ENCODE measurements at places on chromosomes 13 and 19.
A peak's percentile ranks its signal among the peaks of the same experiment; 100 is the strongest.

DNA sequence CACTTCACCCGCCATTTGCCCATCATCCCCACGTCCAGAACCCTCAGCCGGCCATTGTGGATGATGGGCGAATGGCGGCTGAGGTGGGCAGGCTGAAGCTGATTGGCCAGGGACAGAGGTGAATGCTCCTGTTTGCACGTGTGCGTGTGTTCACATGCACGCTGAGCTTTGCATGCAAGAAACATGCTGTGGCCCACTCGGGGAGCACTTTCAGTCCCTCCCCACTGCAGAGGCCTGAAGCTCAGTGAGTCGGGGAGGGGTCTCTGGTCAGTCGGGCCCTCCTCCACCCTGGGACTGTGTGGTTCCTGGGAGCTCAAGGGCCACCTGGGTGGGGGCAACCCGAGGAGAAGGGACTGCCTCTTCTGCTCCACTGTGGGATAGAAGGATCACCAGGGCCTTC lies 24.9 kb downstream of the CEBPA start:
- DNase-seq, result no peak

DNA sequence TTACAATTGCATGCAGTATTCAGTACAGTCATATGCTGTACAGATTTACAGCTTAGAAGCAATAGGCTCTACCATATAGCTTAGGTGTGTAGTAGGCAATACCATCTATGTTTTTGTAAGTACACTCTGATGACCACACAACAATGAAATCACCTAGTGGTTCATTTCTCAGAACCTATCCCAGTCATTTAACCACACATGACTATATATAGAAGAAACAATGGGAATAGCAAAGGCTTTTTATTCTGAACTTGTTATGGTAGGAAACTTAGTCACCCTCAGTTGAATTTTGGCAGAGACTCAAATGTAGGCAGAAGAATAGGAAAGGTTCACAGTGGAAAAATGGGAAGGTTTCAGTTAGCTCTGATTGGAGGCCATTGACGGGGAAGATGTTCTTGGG lies 1075.1 kb upstream of the MIR17HG start:
- DNase-seq, result no peak

DNA sequence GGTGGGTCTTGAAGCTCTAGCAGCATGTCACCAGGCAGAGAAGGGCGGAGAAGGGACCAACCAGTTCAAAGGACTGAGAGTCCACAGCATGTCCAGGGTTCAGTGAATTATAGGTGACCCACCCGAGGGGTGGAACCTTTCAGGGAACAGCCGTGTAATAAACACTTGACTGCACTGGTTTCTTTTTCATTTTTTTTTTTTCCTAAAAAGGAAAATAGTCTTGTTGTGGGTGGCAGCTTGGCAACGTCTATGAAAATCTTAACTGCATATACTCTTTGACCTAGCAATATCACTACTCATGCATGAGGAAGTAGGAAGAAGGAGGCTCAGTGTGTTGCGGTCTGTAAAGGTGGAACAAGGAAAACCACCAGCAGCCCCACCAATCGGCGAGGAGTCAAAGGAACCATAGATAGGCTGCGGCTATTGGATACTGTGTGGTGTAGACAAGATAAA lies 13.0 kb upstream of the MYH14 start:
- DNase-seq, result no peak

GRCh38 chr19:14536926-14537692 lies 7.7 kb downstream of the TECR start:
- no peak for DNase-seq

GRCh38 chr19:47661611-47662010 lies 51.6 kb upstream of the EHD2 start:
- DNase-seq, result no peak

DNA sequence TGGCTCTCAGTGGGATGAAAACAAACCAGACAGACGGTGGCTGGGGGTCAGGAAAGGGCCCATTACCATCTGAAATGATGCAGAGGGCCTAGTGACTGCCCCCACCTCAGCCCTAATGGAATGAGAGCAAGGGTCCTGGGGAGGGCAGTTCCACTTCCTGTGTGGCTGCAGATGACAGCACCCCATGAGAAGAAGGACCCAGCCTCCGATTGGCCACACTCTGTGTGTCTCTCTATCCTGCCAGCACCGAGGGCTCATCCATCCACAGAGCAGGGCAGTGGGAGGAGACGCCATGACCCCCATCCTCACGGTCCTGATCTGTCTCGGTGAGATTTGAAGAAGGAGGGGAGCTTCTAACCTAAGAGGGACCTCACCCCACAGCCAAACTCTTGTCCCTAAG lies 498 bp downstream of the LILRB1 start:
- no peak for DNase-seq

- no peak for DNase-seq
These were observed 19.8 kb upstream of the SPART start for GRCh38 chr13:36366031-36366430.

DNA sequence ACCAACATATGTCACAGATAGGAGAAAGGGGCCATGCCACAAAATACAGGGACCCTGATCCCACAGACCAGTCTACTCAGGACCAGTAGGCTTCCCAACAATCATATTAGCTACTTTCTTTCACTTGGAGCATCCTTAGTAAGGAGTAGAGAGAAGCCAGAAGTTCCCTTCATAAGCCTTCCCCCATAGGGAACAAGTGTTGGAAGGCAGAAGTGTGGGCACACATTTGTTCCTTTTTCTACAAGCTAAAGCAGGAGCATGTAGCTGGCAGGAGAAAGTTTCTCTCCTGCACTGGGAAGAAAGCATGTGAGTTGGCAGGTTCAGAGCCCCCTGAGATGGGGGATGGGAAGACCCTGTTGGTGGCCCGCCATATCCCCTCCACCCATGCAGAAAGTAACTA lies 165.4 kb downstream of the KCTD12 start:
- DNase-seq, result no peak

GRCh38 chr19:35882114-35882832 lies 13.9 kb downstream of the APLP1 start:
- no peak for DNase-seq

DNA sequence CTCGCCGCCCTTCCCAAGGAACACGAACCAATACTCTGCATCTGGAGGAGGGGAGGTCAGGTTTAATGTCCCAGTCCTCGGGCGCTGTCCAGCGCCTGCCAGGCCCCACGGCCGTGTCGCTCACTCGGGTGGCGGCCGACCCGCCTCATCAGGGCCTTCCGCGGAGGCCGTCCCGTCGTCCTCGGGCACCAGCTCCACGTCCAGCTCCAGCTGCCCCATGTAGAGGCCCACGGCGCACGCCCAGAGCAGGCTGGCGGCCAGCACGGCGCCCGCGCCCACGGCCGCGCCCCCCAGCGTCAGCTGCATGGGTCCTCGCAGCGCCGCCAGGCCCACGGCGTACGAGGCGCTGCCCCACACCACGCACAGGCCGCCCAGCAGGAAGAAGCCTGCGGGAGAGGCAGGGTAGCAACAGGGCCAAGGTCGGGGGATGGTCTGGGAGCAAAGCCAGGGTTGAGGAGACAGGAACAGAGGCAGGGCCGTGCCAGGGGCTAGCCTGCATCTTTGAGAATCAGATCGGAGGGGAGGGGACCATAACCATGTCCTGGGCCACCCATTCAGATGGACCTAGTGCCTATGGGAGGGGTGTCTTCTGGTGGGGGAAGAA lies 2.5 kb downstream of the TMEM160 start:
- DNase-seq, result no peak

GRCh38 chr19:40718774-40719391 lies 2.0 kb downstream of the ITPKC start:
- DNase-seq, result peak; percentile 22

DNA sequence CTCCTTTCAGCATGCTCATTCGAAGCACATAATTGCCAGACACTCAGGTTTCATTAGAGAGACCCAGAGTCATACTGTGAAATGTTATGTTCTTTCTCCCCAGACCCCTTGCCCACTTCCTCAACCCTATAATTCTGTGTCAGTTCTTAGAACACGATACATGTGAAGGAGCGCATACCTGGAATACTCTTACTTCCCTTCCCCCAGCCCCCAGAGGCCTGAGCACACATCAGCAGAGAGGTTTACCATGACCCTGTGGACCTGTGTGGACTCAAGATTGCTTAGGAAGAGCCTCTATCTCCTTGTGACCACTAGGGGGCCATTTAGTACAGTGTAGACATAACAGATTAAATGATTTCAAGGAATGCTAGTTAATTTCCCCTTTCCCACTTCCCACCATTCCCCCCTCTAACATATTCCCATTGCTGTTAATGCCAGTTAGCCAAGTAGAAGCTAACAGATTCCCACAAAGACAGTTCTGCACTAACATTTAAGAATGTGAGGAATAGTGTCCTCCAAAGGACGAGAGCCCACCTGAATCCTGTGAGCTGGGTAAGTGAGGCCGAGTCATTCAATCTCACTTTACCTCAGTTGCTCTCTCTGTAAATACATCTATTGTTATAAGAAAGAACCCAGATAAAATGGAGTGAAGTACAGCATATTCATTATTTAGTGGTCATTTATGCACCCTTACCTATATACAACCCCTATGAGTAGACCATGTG lies 154.2 kb upstream of the MAB21L1 start:
- no peak for DNase-seq

DNA sequence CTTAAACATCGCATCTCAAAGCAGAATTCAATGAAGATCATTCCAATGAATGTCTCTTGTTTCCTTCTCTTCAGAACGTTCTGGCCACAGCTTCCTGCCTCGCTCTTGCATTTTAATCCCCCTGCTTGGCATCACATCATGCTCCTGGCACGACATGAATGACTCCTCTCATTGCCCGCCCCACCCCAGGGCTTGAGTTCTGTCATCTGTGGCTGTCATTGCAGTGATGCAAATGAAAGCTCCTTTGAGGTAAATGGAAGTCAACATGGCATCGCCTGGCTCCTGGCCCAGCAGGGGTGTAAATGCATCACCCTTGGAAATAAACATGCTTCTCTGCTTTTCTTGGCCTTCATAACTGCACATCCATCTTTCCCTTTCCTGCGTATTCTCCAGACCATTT lies 48.6 kb downstream of the SCEL start:
- DNase-seq, result no peak

DNA sequence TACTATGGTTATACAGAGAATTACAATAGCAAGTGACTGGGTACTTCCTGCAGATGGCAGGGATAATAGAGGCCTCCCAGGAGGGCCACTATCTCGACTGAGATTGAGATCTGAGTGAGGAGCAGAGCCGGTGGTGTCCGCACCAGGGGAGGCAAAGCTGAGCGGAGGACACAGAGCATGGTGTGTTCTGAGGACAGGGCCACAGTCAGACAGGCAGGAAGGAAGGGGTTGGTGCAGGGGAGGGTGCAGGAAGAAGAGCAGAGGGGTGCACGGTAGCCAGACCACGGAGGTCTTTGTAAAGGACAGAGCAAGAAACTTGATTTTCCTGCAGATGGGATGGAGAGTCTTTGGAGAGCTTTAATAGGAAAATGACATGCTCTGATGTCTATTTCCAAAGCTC lies 152.4 kb downstream of the SHISA2 start:
- no peak for DNase-seq

- DNase-seq, result no peak
These were observed 127.0 kb upstream of the IPO5 start for GRCh38 chr13:97826421-97827012.

DNA sequence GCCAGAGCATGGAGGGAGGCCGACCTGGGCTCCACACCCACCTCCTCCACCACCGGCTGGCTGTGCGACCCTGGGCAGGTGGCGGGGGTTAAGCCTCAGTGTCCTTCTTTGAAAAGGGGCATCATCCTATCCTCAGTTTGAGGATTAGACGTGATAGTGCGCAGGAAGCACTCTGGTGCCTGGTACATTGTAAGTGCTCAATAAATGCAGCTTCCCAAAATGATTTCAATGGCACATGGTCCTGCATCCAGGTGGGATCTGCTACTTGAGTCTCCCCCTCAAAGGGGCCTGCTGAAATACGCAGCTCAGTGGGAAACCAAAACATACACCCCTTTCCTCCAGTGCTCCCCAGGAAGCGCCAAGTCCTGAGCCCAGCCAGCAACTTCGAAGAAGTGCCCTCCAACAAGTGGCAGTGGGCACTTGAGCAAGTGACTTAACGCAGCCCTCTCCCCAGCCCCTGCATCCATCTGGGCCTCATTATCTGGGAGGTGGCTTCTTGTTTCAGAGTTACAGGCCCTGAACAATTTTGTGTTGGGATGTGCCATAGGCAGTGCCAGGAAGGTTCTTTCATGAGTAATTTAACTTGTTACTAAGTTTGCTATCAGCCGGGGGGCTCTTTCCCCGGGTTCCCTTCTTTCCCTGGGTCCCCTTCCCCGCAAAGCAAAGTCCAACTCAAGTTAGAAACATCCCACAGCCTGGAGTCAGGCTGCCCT lies 17.9 kb downstream of the ACTN4 start:
- no peak for DNase-seq

DNA sequence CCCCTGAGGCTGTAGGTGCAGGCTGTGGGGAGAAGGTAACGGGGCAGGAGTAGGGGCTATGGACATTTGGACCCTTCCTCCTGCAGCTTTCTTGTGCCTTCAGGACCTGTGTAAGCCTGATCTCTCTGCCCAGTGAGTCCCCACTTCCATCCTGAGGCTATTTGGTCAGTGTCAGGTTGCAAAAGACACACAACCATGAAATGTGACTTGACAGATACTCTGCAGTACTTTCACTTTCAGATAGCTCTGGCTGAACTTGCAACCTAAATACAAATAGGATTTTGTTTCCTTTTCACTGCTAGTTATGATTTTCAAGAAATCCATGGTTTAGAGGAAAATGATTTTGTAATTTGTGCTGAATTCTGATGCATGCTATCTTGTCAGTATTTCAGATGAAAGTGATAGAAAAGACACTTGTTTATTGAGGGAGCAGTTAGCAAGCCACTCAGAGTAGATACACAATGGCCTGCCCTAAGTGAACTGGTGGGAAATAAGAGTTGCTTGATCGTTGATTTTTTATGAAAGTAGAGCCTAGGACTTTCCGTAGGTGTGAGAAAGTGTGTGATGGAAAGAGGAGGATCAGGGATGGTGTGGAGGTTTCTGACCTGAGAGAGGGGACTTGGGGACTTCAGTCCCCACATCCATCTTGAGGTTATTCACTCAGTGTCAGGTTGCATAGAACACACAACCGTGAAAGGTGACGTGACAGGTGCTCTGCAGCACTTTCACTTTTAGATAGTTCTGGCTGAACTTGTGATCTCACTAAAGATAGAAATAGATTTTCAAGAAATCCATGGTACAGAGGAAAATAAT lies 18.1 kb upstream of the EID2 start:
- no peak for DNase-seq

GRCh38 chr13:41851351-41851750 lies 109.6 kb downstream of the VWA8 start:
- DNase-seq, result no peak

DNA sequence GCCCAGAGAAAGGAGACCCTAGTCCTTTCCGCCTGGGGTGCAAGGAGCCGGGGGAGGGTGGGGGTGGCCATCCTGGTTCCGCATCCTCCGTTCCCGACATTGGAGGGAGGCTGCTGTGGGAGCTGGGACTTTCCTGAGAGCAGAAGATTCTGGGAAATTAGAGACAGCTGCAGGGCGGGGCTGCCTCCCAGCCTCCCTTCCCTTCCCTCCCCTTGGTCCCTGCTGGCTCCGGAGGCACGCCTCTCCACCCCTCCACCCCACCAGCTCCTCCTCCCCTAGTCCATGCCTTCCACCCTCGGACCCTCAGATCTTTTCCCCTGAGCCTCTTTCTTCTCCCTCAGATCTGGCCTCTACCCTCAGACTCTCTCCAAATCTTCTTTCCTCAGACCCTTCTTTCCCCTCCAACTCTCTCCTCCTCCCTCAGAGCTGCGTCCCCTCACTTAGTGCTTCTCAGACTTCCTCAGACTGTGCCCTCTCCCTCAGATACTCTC lies 3.1 kb upstream of the BCL3 start:
- DNase-seq, result no peak

GRCh38 chr19:31717269-31717923 lies 368.2 kb upstream of the TSHZ3 start:
- DNase-seq, result no peak

GRCh38 chr19:3151563-3152418 lies 16.0 kb downstream of the GNA15 start:
- no peak for DNase-seq

- no peak for DNase-seq
These were observed 23.4 kb downstream of the PAK4 start for GRCh38 chr19:39148939-39149529.

Data from memory B cell (primary cell).